Stimulated activated CD4-positive, alpha-beta T cell treated with anti-CD3 and anti-CD28 coated beads, Interleukin-1b, Interleukin-23, amount 100 ng/mL, for 1 hour (primary cell): ENCODE measurements at places on chromosomes 4 and X.

GRCh38 chr4:84614891-84615290, 32.0 kb downstream of the CDS1 start:
- no peak for DNase-seq

GRCh38 chr4:51836549-51836948, 6.4 kb upstream of the DCUN1D4 start:
- DNase-seq = no peak

DNA sequence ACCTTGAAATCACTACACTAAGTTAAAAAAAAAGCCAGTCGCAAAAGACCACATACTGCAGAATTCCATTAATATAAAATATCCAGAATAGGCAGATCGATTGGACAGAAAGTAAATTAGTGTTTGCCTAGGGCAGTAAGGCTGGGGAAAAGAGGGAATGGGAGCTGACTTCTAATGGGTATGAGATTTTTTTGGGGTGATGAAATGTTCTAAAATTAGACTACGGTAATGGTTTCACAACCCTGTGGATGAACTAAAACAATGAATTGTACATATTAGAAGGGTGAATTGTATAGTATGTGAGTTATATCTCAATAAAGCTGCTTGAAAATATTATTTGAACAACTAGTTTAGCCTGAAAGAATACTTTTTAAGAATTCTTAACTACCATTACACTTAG, 6.7 kb upstream of the GPRIN3 start:
- DNase-seq = no peak

- no peak for DNase-seq
Observed at GRCh38 chr4:13670456-13671160, 43.1 kb upstream of the BOD1L1 start.

GRCh38 chrX:104270916-104271512, 16.3 kb upstream of the ESX1 start:
- DNase-seq = no peak

DNA sequence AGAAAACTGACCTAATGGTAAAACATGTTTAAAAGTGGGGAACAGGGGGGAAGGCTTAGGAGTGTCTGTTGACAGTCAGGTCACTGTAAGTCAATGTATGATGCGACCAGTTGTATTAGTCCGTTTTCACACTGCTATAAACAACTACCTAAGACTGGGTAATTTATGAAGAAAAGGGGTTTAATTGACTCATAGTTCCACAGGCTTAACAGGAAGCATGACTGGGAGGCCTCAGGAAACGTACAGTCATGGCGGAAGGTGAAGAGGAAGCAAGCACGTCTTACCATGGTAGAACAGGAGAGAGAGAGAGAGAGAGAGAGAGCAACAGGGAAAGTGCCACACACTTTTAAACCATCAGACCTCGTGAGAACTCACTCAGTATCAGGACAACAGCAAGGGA, 13.0 kb upstream of the PLAC1 start:
- no peak for DNase-seq

DNA sequence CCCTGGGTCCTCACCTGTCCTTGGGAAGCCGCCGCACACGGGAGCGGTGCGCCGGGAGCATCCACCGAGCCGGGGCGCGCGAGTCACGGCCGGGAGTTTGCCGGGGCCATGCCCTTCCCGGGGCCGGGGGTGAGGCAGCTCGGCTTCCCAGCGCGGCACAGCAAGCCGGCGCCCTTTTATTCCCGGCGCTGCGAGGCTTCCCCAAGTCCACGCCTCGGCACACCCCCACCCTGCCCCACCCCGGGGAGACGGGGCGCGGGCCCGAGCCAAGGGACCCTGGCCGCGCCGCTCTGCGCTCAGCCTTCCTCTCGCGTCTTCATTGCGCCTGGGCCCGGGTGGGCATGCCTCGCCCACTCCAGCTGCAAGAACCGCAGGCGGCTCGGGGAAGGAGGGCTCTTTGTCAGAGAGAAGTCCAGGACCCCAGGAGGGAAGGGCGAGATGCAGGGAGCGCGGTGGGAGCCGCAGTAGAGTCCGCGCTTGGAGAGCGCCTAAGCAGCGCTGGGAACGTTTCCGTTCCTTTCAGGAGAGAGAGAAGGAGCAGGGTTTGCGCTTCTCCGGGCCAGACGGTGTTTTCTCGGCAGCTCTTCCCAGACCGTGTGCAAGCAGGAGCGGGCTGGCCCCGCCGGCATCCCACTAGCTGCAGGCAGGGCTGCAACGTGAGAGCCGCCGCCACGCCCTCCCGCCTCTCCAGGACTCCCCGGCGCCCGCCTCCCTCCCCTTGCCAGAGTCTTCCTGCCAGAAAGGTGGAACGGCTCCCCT, at the start of gene MXRA5:
Gene MXRA5, minus strand, starts transcription at position 152 of the 759 bp plus-strand sequence. CDS start 2,819 bp downstream, outside the sequence.
- no peak for DNase-seq

GRCh38 chr4:75555294-75556164, at the start of gene ODAPH:
Gene ODAPH (plus strand): TSS chr4:75556066. CDS start chr4:75556083, 17 bp downstream.
- DNase-seq = no peak

GRCh38 chr4:49018718-49019295, 32.7 kb downstream of the CWH43 start:
- no peak for DNase-seq

DNA sequence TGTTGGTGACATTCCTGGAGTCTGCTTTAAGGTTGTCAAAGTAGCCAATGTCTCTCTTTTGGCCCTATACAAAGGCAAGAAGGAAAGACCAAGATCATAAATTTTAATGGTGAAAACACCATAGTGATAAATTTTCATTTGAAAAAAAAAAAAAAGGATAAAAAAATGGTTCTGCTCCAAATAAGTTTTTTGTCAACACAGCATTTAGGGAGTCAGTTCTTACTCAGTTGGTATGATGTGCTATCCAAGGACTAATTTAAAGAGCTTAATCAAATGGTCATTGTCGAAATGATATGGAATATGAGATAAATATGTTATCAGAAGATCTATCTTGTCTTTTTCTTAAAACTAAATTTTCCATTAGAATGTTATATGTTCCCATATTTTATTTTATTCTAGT, 83.9 kb downstream of the PCDH18 start:
- no peak for DNase-seq

DNA sequence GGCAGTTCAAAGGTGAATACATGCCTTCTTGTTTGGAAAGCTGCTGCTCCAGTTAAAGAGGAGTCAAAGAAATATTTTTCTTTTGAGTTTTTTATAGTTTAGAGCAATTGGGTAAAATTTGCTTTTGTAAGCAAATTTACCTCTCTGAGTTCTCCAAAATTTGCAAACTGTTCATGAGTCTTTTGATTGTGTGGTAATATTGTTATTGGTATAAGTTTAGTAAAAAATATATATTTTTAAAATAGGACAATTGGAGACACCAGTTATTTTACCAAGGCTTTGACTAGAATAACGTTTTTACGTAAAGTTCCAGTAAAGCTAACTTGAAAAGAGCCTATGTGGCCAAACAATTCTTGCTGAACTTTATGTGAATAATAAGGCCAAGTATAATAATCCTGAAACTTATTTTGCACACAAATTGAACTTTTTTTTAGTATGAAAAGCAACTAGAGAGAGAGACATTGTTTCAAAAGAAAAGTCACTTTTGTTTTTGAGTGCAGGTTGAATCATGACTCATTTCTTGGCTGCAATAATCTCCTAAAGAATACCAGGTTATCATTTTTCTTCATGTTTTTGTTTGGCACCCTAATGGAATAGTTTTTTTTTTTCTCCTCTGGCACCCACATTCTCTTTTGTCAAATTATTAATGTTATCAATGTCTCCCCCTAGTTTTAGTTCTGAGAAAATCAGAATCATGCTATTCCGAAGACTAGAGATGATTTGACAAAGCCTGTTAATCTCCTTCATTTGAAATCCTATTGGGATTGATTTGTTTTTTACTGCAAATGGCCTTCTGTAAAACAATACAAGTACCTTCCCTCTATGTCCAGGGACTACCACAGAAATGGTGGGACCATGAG, 57.1 kb downstream of the UGT2B10 start:
- no peak for DNase-seq

DNA sequence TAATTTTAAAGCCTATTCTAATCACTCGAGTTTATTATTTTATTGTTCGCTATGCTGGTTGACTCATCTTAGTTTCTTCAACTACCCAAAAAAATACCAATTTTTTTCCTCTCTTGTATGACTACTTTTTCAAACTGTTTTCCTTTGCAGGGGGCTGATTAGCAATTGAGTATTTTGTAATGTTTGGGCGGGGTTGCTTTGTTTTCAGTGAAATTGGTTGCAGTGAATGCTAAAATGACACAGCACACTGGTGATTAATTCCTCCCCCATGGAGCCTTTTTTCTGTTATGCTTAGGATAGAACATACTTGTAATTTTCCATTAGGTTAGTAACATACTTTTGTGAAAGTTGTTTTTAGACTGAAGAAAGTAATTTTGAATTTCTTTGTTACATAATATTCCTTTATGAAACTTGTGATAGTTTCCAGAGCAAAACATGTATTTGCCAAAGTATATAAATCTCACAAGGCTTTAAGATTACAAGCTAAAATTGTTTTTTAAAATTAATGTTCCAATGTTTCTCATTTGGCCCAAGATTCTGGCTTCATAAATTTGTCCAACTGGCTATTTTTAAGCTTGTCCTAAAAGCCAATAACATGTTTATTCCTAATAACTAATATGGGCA, 120.4 kb downstream of the CHIC1 start:
- DNase-seq = no peak

DNA sequence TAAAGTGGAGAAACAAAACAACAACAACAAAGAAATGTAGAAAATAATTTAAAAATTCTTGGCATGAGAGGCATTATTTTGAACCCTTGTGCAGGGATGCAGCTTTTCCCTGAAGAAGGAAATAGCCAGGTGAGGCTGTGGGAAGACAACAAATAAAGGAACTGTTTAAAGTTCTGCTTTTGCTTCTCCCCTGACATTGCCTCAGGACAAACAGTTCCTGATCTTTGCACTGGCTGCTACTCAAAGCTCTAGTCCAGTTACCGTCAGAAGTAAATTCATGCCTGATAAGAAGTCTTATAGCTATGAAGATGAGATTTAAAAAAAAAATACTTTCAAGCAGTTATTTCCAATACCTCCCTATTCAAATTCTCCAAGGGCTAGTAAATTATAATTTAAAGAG, 233.8 kb downstream of the IL15 start:
- DNase-seq = no peak

DNA sequence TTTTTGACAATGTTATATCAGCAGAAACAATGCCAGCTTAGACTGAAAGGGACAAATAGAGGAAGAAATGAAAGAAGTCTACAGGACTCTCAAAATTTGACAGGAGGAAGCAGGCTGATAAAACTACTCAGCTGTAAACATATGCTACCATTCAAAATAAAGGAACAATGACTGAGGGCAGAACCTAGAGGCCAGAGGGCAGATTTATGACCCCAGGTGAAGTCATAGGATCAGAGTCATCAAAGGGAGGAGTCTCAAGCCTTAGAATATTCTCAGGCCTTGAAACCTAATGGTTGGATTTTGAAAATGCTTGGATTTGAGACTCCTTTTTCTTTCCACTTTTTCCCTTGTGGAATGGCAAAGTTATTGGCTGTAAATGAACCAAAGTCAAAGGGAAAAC, 17.0 kb upstream of the SYTL5 start:
- DNase-seq = no peak

DNA sequence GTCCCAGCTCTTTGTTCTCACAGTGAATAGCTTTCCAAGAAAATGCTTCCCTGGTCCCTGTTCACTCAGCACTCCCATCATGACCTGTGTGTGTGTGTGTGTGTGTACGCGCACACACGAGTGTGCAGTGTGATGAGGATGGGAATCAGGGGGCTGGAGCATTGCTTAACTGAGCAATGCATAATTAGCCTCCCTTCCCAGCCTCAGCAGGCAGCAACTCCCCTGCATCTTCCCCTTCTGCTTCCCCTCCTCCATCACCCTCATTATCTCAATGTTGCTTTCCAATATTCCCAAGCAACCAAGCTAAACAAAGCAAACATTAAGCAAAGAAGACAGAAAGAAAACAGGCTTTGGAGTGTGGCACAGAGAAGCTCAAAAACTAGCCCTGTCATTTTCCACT, 137.0 kb downstream of the RBM47 start:
- no peak for DNase-seq

DNA sequence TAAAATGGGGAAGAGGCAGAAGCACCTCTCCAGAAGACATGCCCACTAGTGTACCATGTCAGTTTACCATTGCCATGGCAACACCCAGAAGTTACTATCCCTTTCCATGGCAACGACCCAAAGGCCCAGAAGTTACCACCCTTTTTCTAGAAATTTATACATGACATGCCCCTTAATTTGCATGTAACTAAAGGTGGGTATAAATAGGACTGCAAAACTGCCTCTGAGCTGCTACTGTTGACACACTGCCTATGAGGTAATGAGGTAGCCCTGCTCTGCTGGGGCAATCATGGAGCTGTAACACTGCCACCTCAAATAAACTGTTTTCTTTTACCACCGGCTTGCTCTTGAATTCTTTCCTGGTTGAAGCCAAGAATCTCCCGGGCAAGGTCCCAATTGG, 13.9 kb upstream of the BEX4 start:
- no peak for DNase-seq

DNA sequence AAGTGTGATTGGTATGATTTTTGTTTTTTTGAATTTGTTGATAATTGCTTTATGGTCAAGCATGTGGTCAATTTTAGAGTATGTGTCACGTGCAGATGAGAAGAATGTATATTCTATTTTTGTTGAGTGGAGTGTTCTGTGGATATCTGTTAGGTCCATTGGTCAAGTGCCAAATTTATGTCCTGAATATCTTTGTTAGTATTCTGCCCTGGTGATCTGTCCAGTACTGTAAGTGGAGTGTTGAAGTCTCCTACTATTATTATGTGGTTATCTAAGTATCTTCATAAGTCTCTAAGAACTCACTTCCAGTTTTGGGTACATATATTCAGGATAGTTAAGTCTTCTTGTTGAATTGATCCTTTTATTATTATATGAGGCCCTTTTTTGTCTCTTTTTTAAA, 372.9 kb upstream of the MAOA start:
- DNase-seq = no peak

DNA sequence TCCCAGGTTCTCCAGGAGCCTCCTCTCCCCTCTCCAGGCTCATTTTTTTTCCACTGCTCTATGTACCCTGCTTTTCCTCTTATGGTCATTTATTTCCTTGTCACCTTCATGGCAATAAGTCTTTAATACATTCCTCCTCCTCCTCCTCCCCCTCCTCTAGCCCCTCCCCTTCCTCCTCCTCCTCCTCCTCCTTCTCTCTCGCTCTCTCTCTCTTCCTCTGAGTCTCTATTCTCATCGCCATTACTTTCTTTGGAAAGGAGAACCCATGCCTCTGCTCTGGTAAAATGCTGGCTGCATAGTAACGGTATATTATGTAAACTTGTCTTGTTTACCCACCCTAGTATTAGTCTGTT, 35.7 kb downstream of the ARHGAP24 start:
- DNase-seq = no peak

DNA sequence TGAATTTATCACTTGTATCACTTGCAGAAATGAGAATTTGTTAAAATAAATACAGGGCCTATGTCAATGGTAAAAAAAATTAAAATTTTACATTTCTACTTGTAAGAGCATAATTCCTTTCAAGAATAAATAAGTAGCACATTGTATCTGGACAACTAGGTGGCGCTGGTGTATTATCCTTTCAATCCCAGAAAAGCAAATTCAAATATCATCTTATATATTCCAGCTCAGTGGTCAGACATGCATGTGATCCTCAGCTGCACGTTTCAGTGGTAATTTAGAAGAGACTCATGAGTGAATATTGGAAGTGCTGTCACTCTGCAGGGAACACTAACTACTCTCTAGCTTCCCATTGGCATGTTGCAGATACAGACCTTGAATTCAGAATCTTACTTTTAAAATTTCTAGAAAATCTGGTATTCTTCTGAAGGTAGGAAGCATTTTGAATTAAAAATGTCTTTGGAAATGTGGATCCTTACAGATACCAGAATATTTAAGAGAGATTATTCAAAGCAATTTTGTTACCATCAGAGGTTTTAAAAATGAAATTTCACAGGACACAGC, 1414.7 kb upstream of the TENM3 start:
- DNase-seq = no peak

GRCh38 chrX:43813898-43814297, 68.4 kb downstream of the MAOB start:
- no peak for DNase-seq
